Naive thymus-derived CD8-positive, alpha-beta T cell (primary cell): ENCODE measurements at places on chromosomes 7 and 10. TPM values are rescaled to one million over a fixed set of nuclear protein-coding genes. Genes with fewer than 3 reads are reported as not detected.

CALHM1 gene
- not detected for polyA plus RNA-seq

SCART1 gene
- polyA plus RNA-seq = not detected

ANXA8L1 gene
- polyA plus RNA-seq = not detected

FAM25A gene
- not detected for polyA plus RNA-seq

NUDCD3 gene
- 69.4 TPM for polyA plus RNA-seq

KDM7A gene
- 4.3 TPM for polyA plus RNA-seq

LIPF gene
- polyA plus RNA-seq = not detected

WDR86 gene
- 0.81 TPM for polyA plus RNA-seq

ZNF248 gene
- polyA plus RNA-seq = 4.8 TPM

ST8SIA6 gene
- polyA plus RNA-seq = 2.4 TPM

ATAD1 gene
- 32.4 TPM for polyA plus RNA-seq

NPSR1 gene
- not detected for polyA plus RNA-seq

THSD7A gene
- polyA plus RNA-seq = not detected
